ENCODE measurements at places on chromosomes 16 and 17.

- DNase-seq = peak; percentile 27
Observed at GRCh38 chr17:63439687-63440086, 6.4 kb downstream of the CYB561 start.

DNA sequence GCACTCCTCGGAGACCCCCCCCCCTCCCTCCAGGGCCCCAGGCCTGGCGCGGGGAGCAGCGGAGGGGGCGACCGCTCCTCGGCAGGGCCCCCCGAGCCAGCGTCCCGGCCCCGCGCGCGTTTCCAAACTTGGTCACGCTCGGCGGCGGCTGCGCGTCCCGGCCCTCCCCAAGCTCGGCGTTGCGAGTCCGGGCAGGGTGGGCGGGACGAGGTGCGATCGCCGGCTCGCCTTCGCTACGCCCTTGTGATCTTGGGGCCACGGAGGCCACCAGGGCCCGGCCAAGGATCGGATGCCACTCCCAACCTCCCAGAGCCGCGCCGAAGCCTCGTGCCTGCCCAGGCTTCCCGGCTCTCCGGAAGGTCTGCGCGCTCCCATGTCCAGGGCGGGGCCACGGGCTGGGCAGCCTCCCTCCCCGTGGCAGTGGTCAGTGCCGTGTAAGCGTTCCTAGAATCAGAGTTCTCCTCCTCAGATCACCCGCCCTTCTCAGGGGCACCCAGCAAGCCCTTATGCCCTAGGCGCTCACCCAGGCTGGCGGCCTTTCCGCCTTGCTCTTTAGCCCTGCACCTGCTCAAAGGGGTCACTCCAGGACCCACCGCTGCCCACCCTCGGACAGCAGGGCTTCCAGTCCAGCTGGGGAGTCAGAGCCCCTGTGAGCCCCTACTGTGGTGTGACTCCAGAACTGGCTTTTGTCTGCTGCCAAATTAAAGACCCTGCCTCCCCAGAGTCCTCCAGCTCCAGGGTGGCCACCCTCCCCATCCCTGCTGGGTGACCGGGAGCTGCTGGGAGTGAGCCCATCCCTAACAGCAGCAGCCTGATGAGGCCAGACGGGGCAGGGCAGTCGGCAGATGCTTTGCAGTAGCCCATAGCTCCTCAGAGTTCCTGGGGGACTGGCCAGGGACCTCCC lies 12.2 kb upstream of the MRPS23 start:
- DNase-seq = no peak

- DNase-seq = no peak
Observed at GRCh38 chr17:13387236-13387635, 214.5 kb downstream of the HS3ST3A1 start.

DNA sequence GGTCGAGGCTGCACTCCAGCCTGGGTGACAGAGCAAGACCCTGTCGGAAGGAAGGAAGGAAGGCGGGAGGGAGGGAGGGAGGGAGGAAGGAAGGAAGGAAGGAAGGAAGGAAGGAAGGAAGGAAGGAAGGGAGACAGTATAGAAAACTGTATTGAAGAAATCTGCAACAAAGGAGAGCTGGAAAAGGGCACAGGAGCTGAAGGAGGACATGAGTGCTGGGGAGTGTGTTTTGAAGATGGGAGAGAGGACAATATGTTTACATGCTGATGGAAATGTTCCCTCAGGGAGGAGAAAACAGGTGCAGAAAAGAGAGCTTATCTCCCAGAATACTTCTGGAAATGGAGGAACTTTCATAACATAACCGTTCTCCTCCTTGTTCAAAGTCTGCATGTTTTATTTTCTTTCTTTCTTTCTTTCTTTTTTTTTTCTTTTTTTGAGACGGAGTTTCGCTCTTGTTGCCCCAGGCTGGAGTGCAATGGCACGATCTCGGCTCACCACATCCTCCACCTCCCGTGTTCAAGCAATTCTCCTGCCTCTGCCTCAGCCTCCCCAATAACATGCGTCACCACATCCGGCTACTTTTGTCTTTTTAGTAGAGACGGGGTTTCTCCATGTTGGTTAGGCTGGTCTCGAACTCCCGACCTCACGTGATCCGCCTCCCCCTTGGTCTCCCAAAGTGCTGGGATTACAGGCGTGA lies 2.7 kb upstream of the HAP1 start:
- DNase-seq = no peak

DNA sequence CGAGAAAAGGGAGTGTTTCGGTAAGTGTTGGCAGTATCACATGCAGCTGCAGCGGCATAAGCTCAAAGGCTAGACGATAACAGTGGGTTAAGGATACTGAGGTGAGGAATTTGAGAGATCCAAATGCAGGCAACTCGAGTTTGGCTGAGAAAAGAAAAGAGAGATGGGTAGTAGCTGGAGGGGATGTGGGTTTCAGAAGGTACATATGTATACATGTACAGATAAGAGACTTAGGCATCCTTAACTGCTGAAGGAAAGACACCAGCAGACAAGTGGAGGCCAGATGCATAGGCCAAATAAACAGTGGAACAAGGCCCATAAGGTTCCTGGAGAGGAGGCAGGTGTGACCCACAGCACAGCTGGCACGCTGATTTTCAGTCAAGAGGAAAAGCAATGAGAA lies 86.6 kb upstream of the NETO2 start:
- DNase-seq = no peak

GRCh38 chr17:43014020-43014648 lies 7.5 kb downstream of the IFI35 start:
- peak; percentile 25 for DNase-seq

DNA sequence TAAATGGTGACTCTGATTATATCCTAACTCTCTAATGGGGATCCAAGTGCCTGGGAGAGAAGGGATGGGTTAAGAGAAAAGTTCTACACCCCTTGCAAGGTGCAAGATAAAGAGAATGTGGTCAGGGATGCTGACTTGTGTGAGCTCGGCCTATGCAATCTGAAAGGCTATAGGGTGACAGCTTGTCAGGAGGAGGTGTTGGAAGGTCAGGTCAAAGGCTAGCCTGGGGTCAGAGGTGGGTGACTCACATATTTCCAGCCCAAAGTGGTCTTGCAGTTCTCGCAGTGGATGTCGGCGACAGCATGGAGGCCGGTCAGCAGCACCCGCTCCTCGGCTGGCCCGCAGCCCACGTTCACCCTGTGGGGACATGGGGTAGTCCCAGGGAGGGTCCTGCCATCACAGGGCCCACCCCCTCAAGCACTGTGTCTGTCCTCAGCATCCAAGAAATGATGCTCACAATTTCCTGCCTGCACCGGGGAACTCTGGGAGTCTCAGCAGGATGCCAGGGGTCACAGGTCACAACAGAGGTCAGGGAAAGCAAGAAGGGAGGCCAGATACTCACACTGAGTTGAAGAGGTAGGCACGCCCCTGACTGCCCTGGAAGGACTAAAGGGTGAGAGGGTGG lies 1.4 kb downstream of the YPEL3 start:
- DNase-seq = no peak

GRCh38 chr16:85568519-85568918 lies 44.6 kb upstream of the GSE1 start:
- DNase-seq = no peak

GRCh38 chr16:49012961-49013726 lies 268.5 kb downstream of the CBLN1 start:
- no peak for DNase-seq

DNA sequence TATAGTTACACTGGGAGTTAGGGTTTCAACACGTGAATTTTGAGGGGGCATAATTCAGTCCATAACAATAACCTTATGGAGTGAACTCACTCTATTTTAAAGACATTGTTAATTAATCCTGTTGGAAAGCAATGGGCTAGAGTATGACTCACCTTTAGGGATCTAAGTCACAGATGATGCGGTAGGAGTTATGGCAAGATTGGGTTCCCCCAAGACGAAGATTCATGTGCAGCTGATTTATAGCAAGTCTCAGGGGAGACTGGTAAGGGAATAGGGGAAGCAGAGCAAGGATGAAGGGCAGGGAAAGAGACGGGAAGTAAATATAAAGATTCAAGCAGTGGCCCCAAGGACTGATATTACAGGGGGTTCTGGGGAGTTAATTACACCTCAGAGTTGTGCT lies 159.6 kb upstream of the DNAH9 start:
- no peak for DNase-seq

- no peak for DNase-seq
Observed at GRCh38 chr17:10799407-10799806, 4.5 kb downstream of the TMEM238L start.

DNA sequence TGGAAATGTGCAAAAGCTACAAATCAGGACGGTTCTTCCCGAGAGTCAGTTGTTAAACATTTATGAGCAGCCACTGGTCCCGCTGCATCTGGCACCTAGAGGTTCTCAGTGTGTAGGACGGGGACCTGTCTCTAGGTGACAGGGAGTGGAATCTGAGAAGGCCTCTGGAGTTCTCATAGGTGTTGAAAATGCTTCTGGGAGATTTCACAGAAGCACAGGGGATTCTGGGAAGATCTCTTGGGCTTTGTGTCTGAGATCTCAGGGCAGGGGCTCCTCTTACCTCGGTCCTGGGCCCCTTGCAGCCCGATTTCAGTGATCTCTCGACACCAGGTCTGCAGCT lies 8.9 kb downstream of the ALOX15 start:
- no peak for DNase-seq

DNA sequence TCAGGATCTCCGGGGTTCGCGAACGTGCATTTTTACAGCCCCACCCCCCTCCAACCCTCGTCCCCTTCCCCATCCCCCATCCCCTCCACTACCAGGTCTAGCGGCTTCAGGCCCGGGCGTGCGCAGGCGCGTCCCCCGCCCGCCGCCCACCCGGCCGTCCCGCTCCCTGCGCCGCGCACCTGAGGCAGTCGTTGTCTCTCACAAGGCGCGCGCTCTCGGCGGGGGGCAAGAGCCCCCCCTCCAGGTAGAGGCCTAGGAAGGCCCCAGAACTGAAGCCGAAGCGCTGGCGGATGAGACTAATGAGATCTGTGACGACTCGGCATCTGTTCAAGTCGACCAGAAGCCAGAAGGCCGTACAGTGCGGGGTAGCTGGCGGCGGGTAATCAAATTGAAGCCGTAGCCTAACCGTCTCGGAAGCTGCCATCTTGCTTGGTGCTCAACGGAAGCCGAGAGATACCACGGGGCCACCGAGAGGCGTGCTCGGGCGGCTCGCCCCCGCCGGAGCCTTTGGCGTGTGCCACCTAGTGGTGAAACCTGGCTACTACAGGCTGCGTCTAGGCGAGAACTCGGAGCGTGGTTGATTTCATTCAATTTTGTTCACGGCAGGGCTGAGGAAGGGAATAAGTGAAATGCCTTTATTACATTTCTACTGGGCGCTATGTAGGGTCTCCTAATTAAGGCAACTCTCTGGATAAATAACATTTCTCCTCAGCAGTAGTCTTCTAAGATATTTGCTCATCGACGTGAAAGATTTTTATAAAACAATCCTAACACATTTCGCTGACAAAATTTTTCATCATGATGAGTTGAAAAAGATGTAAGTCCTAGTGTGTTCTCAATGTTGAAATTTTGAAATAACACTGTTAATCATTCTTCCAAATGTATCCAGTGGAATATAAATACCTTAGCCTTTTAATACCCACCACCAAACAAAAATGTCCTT lies at the start of gene COIL:
Gene COIL, minus strand, starts transcription at position 455 of the 943 bp plus-strand sequence. Its CDS starts 31 bp downstream, at position 424.
- peak; percentile 92 for DNase-seq

- DNase-seq = no peak
Observed at GRCh38 chr17:38940404-38940803, 15.0 kb downstream of the LASP1NB start.

DNA sequence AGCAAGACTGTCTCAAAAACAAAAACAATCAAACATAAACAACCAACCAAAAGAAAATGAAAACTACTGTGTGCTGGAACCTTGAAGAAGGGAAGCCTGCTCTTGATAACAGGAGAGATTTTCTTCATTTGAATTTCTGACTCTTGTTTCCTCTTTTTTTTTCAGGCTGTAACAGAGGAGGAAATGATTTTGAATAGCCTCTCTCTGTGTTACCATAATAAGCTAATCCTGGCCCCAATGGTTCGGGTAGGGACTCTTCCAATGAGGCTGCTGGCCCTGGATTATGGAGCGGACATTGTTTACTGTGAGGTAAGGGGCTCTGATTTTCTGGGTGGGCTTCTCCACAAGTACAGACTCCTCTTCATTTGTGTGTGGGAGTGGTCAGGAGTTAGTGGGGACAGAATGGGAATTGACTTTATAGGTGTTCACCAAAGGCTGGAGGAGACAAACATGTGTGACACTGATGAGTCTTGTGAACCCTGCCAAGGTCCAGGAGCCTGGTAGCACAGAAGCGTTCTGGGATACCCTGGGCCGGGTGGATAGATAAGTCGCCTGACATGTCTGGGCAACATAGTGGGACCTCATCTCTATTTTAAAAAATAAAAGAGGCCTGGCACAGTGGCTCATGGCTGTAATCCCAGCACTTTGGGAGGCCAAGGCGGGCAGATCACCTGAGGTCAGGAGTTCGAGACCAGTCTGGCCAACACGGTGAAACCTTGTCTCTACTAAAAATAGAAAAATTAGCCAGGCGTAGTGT lies 14.9 kb downstream of the DUS2 start:
- DNase-seq = peak; percentile 8
